ENCODE measurements at places on chromosomes 2 and 18.

DNA sequence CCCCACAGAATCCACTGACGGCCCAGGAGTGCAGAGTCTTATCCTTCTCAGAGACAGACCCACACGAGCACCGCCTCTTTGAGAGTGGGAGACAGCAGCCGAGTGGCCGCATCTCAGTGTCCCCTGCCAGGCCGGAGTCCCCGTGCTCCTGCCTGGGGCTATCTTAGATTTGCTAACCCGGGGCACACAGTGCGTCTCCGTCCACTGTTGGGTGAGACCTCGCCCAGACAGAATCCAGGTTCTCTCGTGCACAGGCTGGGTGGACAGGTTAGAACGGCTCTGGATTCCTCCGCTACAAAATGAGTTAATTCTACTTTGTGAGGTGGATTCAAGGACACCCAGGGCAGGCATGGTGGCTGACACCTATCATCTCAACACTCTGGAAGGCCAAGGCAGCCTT is 88.3 kb downstream of the ZNF516 start:
- no peak for DNase-seq

- no peak for DNase-seq
These were observed 48.1 kb downstream of the TSN start for GRCh38 chr2:121803503-121803902.

DNA sequence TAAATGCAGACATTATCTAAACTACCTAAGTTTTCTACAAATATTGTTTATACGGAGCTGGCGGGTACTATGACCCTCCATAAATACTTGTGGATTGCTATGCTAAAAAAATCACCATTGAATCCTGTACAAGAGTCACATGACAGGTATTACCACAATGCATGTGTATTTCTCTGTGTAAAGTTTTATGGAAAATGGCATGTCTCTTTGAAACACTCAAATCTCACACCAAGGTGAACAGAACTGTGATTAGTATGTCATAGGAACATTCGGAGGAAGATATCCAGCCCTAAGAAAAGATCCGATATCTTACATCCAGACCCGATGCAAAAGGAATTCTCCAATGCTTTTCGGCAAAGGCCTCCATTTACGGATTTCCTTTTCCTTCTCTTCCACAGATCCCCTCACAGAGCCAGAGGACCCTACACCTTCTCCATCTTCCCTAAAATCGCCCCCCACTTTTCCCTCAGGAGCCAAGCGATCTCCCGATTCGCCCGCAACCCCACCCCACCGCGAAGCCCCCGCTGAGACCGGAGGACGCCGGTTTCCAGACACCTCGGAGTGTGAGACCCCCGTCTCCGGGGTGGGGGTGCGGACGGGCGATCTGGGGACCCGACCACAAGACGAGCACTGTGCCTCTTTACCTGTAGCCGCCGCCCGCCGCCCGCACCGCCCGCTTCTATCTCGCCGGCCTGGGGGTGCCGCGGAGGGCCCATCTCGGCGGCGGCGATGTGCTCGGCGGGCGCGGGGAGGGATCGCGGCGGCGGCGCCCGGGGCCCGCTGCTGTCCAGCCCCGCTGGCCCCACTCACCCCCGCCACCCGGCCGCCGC is 1.2 kb downstream of the SAP130 start:
- DNase-seq, result no peak

- no peak for DNase-seq
These were observed 211.0 kb downstream of the NEDD4L start for GRCh38 chr18:58254873-58255511.

DNA sequence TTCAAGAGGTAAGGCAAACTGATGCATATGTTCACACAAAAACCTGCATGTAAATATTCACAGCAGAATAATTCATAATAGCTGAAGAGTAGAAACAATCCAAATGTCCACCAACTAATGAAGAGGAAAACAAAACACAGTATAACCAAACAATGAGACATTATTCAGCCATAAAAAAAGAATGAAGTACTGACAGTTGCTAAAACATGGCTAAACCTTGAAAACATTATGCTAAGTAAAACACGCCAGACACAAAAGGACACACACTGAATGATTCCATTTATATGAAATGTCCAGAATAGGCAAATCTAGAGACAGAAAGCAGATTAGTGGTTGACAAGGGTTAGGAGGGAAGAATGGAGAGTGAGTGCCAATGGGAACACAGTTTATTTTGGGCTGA is 86.9 kb downstream of the SESTD1 start:
- no peak for DNase-seq

All from stimulated activated CD8-positive, alpha-beta memory T cell treated with anti-CD3 and anti-CD28 coated beads, Interleukin-2, amount 100 ng/mL, for 1 hour (primary cell).